ENCODE measurements at places on chromosomes 11 and 22. TPM values are rescaled to one million over a fixed set of nuclear protein-coding genes. Genes with fewer than 3 reads are reported as not detected.

TEF gene
- 1.3 TPM for polyA plus RNA-seq

- peak; percentile 72 for DNase-seq
- peak overlapping the region; percentile 74 for H3K27ac ChIP-seq
- H3K4me3 ChIP-seq, result peak overlapping the region; percentile 81
- peaks cover 5% of the 10 kb centered on the region for H3K36me3 ChIP-seq
Measured at GRCh38 chr11:10979529-10979928, 121.7 kb upstream of the ZBED5 start.

APOBEC3A gene
- not detected for polyA plus RNA-seq

DNA sequence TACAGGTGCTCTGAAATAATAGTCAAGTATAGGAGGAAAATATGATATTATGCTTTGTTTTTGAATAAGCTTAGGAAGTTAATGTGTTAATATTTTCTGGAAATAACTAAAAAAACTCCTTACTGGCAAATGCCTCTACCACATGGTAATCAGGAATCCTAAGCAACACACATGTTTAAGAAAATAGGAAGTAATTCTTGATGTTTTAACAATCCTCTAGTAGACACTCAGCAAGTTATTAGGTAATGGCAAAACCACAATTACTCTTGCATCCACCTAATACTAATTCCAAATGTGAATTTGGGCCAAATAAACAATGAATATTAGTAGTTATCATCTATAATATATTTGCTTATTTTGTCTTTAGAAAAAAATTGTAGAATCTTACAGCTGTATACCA lies 53.6 kb downstream of the SLC35F2 start:
- H3K4me1 ChIP-seq, result no peaks in the 10 kb centered on the region
- no peak overlapping the region for H3K27ac ChIP-seq
- DNase-seq, result no peak
- no peak overlapping the region for H3K4me3 ChIP-seq
- no peaks in the 10 kb centered on the region for H3K27me3 ChIP-seq
- H3K36me3 ChIP-seq, result peaks cover 22% of the 10 kb centered on the region

DNA sequence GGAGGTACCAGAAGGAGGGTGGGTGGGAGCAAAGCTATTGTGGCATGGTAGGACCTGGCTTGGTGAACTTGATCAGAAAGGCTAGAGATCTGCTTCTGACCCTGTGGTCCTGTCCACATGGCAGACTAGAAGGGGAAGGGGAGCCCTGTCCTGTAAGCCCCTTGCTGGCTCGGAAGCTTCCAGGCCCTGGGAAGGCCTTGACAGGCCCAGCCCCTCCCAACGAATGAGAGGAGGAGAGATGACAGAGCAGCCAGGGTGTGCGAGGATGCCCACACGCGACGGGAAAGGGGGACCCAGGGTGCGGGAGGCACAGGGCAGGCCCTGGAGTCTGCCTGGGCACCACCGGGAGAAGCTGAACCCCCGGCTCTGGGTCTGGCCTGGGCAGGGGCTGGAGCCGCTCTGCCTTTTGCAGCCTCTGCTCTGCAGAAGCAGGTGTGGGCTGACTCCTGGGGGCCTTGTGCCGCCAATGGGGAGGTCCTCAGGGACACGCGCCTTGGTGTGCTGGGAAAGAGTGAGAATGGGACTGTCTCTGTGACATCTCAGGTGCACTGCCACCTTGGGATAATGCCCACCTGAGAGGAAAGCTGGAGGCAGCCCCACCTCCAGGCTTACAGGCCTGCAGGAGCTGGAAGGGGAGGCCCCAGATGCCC lies 1447.5 kb downstream of the BRD1 start:
- no peak overlapping the region for H3K27ac ChIP-seq
- no peaks in the 10 kb centered on the region for H3K4me1 ChIP-seq
- H3K27me3 ChIP-seq, result peaks cover 44% of the 10 kb centered on the region
- no peak overlapping the region for H3K4me3 ChIP-seq

DNA sequence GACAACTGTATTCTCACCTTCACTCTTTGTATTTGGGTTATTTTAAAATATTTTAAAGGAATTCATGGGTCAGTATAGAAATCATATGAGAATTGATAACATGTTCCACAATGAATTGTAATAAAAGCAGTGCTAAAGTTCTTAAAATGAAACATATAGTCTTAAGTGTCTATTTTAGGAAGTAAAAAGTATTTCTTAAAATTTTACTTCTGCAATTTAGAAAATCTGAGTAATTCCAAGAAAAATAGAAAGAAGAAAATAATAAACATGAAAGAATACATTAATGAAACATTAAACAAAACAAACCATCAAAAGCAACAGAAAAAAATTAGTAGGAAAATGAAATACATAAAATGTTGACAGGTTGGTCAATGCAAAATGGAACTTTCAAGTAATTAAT lies 332.4 kb downstream of the ETS1 start:
- no peaks in the 10 kb centered on the region for H3K27me3 ChIP-seq
- no peak overlapping the region for H3K4me3 ChIP-seq
- H3K4me1 ChIP-seq, result peaks cover 31% of the 10 kb centered on the region
- no peak overlapping the region for H3K27ac ChIP-seq
- H3K36me3 ChIP-seq, result no peaks in the 10 kb centered on the region

PRR5L gene
- 1.9 TPM for polyA plus RNA-seq

DNA sequence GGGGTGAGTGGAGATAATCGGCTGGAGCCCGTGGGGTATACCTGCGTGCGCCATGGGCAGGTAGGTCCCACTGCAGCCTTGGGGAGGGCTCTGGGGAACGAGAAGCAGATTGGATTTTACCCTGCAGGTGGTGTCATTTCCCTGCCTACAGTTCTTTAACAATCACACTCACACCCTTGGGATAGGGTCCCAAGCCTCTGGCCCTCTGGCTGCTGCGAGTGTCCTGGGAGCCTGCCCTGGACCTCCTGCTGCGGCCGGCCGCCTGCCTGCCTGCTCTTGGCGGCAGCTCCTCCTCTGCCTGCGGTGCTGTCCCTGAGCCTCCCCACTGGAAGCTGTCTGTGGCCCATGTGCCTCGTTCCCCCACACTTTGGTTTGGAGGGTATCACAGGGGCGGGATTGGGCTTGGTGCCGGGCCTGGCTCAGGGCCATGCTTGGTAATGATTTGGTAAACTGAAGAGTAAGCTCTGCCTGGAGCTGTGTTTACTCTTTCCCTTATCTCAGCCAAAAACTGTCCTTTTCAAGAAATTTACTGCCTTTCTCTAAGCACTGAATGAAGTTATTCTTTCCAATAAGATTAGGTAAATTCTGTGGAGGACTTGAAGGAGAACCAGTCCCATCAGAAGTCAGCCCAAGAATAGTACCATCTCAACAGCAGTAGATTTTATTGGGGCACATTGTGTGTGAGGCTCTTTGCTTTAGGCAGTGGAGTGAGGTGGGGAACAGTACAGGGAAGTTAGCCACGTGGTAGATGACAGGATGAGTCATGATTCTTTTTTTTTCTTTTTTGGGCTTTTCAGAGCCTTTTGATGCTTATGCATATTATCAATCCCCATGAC lies 53.7 kb downstream of the TBC1D22A start:
- H3K4me3 ChIP-seq, result no peak overlapping the region
- H3K36me3 ChIP-seq, result peaks cover 21% of the 10 kb centered on the region
- H3K27me3 ChIP-seq, result no peaks in the 10 kb centered on the region
- peaks cover 67% of the 10 kb centered on the region for H3K4me1 ChIP-seq

GRCh38 chr11:78132475-78132874 lies 7.0 kb downstream of the ALG8 start:
- H3K36me3 ChIP-seq, result peaks cover 10% of the 10 kb centered on the region
- H3K4me1 ChIP-seq, result peaks cover 8% of the 10 kb centered on the region

GRCh38 chr11:12889243-12889642 lies 119.9 kb upstream of the RASSF10 start:
- H3K27ac ChIP-seq, result no peak overlapping the region
- no peaks in the 10 kb centered on the region for H3K4me1 ChIP-seq
- H3K27me3 ChIP-seq, result peaks cover 12% of the 10 kb centered on the region
- DNase-seq, result no peak

DNA sequence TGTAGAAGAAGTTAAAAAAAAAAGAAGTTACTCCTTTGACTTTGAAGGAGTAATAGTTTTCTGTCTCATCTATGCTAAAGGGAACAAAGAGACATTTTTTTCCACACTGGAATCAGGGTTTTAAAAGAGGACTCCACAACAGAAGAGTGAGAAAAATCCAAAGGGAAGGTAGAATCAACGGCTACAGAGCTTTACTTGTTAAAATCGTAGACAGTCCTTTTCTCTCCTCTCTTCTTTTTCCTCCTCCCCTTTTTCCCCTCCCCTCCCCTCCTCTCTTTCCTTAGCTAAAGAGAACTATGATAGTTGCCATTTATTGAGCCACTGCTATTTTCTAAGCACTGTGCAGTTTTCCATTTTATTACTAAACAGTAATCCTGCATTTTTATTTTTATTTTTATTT lies 29.2 kb downstream of the DDIAS start:
- H3K36me3 ChIP-seq, result peaks cover 8% of the 10 kb centered on the region
- H3K4me3 ChIP-seq, result peak overlapping the region; percentile 50
- H3K27me3 ChIP-seq, result no peaks in the 10 kb centered on the region
- peaks cover 33% of the 10 kb centered on the region for H3K4me1 ChIP-seq
- H3K27ac ChIP-seq, result peak overlapping the region; percentile 77
- DNase-seq, result no peak

All from naive B cell (primary cell).